WTC11 (cell line): ENCODE measurements at places on chromosomes 6 and 20. TPM values are rescaled to one million over a fixed set of nuclear protein-coding genes. Genes with fewer than 3 reads are reported as not detected.

The MYH7B gene
- total RNA-seq: 0.66 to 1.0 TPM (median 0.98 TPM) in 3 replicates

DNA sequence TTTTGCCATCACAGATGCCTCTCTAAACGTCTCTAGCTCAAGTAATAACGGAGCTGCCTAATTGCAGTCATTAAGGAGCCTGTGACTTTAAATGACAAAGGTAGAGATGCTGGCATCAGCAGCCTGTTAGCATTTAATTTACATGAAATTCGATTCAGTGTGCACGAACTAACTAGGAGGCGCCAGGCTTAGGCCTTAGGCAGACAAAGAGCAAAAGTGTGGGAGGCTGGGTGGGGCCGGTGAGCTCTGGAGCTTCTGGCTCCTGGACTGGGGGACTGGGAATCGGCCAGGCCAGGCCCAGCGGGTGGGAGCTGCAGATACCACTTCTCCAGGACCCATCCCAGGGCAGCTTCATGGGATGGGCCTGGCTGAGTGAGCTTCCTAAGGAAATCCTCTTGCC, 170.0 kb upstream of the AGPAT4 start:
- DNase-seq: peak; percentile 59

DNA sequence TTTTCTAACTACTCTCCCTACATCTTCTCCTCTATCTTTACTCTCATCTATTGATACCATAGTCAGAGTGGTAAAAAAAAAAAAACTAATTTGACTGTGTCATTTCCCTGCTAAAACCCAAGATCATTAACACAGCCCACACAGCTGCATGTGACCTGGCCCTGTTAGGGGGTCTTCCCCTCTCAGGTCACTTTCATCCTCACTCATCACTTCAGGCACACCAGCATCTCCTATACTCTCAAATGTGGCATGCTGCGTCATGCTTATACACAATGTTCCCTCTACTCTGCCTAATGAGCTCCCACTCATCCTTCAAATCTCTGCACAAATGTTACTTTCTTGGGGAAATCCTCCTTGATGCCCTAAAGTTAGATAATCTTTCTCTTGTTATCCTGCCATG, 86.8 kb downstream of the CDK19 start:
- DNase-seq: no peak

The TUBB1 gene
- not detected in 3 replicates for total RNA-seq

DNA sequence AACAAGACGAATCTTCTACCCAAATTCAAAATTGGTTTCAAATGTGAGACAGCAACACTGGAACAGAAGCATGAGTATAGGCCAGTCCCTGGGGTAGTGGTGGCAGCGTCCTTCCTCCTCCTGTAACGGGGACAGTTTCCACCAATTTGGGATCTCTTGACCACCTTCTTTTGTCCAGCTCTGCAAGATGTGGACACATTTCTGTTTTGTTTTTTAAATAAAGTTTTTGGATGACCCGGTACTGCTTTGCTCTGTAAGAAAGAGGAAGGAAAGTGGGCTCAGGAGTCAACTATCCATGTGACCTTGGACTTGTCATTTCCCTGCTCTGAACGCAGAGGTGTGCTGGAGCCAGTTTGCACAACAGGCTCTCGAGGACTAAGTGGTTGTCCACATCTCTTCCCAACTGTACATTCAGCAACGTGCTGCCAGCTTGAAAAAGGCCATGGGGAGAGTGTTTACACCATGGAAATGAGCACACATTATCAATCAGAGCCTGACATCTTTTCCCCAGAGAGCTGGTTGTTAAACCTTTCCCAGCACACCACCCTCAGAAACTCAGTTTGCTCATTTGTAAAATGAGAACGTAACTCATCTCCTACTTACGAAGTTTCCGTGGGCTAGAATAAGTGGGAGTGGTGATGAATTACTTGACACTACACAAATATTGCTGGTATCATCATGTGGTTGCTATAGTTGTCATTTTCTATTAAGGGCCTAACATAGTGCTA, 66.5 kb downstream of the ADTRP start:
- DNase-seq: no peak

The TRIM31 gene
- total RNA-seq: 0.11 to 0.16 TPM (median 0.13 TPM) in 3 replicates

The SAPCD1 gene
- 13.3 to 16.9 TPM (median 13.7 TPM) in 3 replicates for total RNA-seq

DNA sequence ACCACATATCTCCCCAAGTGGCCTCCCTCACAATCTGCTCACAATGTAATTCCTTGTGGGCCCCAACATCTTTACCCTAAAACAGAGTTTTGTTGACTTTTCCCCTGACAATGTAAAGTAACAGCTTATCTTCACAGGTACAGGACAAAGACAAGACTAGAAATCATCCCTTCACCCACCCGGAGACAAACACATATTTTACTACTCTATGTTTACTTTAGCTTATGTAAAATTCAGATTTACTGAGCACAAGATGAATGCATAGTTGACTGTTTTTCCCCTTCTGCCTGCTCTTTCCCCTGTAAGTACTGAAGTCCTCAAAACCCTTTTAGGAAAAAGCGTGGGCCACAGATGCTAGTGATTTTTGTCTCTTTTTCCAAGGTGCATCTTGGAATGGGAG, 61.0 kb downstream of the RPP21 start:
- no peak for DNase-seq

GRCh38 chr6:160678230-160678629, 14.2 kb upstream of the LPA start:
- no peak for DNase-seq

DNA sequence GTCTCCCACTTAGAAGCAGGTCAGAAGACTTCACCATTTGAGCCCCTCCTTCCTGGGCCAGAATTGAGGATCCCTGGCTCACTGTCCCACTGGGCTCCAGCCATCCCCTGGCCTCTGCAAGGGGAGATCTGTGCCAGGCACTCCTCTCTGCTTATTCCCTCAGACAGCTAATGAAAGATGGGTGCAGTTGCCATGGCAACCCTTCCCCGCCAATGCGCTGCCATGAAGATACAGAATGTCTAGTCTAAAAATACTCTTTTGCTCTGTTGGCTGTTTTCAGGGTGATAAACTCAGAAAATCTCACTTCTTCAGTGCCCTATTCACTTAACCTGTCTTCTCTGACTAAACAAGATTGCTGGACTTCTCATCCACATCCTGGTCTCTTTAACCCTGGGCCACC, 13.6 kb upstream of the TTLL2 start:
- DNase-seq: no peak

The MYMX gene
- 3.9 to 7.5 TPM (median 6.4 TPM) in 3 replicates for total RNA-seq

GRCh38 chr20:2673453-2673852, 9.4 kb upstream of the IDH3B start:
- DNase-seq: no peak

DNA sequence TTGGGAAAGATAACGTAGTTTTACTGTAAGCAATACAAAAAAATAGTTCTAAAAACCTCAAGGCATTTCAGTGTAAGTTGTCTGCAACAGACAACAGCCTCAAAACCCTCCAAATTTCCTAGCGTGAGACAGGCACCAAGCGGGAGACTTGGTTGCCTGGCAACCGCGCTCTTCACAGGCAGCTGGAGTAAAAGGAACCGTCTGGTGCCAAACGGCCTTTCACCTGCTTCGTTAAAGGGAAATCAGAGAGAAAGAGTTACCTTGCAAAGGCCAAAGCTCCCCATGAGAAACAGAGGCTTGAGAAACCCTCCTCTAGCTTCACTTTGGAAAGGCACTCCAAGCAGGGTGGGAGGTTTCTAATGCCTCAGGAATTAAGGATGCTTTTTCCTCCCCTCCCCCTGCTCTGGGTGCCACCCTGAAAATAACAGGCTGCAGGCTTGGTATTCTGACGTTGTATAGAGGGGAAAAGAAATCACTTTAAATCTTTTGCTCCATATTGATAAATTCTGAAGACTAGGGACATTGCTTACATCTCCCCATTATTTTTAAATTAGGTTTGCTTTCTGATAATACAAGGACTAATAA, 129.7 kb upstream of the UFL1 start:
- DNase-seq: peak; percentile 74
